ENCODE measurements at places on chromosomes 13 and 19.

GRCh38 chr13:21744149-21744548 is 73.3 kb downstream of the FGF9 start:
- DNase-seq, result no peak

DNA sequence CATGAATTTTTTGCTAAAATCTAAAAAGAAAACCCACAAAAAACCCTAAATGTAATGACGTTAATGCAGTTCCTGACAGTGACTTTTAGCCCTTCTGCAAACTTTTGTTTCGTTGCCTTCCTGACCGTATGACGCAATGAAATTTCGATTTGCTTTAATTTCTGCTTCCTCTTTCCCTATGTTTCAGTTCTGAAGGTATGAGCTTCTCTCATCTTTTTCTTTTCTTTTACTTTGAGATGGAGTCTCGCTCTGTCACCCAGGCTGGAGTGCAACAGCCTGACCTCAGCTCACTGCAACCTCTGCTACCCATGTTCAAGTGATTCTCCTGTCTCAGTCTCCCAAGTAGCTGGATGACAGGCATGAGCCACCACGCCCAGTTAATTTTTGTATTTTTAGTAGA is 6.1 kb upstream of the LILRA5 start:
- DNase-seq, result no peak

GRCh38 chr19:1825909-1826556 is 14.0 kb upstream of the ATP8B3 start:
- peak; percentile 75 for DNase-seq

DNA sequence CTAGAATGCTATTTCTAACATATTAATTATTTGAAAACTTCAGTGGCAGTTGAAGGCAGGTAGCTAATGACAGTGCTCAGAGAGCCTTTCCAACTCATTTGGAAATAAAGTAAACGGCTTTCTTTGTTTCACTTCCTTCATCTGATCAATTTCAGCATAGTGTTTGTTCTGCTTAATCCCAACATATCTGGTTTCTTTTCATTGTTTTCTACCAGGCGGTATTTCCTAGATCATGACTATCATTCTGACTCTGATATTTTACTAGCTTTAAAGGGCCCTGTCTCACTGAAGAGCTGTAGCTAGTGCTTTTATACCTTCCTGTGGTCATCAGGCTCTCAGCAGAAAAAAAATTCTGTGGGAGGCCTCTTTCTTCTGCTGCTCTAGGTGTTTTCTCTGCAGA is 178.6 kb downstream of the RBM26 start:
- no peak for DNase-seq

GRCh38 chr13:59459972-59460371 is 703.8 kb downstream of the DIAPH3 start:
- DNase-seq, result no peak

GRCh38 chr19:40005691-40006272 is 8.9 kb downstream of the ZNF546 start:
- no peak for DNase-seq

All from naive thymus-derived CD4-positive, alpha-beta T cell (primary cell).